ENCODE measurements at places on chromosomes 12 and 14.

DNA sequence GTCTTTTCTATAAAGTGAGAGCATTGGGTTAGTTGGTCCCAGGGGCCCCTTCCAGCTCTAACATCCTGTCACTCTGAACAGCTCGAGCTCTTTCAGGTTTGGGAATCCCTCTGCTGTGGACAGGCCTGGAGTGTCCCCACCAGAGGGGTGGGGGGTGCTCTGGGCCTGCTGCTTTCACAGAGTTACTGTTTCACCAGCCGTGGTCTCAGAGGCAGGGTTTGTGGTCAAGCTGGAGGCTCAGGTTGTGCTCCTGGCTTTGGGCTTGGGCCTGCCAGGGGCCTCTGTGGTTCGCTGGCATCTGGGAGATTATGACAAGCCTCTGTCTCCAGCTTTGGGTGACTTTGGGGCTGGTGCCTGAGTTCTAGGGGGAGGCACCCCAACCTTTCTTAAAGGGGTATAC is 59.6 kb downstream of the FBXL14 start:
- no peak for DNase-seq

- no peak for DNase-seq
Measured at GRCh38 chr12:67592228-67593011, 56.1 kb upstream of the DYRK2 start.

- no peak for DNase-seq
Measured at GRCh38 chr12:123134271-123134671, 16.6 kb downstream of the PITPNM2 start.

GRCh38 chr14:61636291-61636690 is 59.0 kb upstream of the HIF1A start:
- no peak for DNase-seq

GRCh38 chr12:55515696-55516095 is 23.5 kb downstream of the OR6C68 start:
- no peak for DNase-seq

- no peak for DNase-seq
Measured at GRCh38 chr12:109291521-109292341, 17.4 kb downstream of the FOXN4 start.

DNA sequence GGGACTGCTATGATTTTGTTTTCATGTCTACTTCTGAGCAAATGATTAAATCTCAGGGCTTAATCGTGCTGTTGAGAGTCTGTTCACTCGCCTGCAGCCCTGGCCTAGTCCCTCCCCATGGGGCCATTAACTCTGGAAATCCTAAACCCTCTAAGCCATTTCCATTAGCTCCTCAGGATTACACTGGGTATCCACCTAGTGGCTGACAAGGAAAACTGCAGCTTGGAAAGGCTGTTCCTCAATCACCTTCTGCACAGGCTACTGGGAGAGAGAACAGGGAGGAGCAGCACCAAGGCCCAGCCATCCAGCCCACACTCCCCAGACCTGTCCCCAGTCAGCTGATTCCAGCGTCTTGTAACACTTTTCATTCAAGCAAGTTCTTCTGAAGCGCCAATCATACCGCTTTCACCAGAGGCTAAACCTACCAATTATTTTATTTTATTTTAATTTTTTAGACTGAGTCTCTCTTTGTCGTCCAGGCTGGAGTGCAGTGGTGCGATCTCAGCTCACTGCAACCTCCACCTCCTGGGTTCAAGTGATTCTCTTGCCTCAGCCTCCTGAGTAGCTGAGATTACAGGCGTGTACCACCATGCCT is 48.7 kb downstream of the NEUROD4 start:
- DNase-seq: no peak

DNA sequence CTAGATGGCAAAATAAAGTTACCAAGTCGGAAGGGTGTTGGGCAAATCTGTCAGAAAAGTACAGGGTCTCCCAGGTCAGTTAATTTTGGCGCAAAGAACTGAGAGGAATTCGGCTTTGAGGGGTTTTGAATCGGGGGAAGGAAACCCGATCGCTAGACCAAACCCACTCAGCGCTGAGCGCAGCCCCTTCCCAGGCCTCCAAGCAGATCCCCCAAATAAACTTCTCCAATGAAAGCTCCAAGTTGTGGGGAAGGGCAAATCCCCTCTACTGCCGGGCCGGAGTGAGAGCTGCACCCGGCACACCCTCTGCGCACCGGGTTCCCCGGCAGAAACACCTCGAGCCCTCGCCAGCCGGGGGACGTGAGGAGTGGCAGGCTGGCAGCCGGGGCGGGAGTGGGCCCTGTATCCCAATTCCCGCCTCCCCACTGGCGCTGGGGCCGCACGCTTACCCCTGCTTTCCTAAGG is 441 bp downstream of the E2F7 start:
- no peak for DNase-seq

DNA sequence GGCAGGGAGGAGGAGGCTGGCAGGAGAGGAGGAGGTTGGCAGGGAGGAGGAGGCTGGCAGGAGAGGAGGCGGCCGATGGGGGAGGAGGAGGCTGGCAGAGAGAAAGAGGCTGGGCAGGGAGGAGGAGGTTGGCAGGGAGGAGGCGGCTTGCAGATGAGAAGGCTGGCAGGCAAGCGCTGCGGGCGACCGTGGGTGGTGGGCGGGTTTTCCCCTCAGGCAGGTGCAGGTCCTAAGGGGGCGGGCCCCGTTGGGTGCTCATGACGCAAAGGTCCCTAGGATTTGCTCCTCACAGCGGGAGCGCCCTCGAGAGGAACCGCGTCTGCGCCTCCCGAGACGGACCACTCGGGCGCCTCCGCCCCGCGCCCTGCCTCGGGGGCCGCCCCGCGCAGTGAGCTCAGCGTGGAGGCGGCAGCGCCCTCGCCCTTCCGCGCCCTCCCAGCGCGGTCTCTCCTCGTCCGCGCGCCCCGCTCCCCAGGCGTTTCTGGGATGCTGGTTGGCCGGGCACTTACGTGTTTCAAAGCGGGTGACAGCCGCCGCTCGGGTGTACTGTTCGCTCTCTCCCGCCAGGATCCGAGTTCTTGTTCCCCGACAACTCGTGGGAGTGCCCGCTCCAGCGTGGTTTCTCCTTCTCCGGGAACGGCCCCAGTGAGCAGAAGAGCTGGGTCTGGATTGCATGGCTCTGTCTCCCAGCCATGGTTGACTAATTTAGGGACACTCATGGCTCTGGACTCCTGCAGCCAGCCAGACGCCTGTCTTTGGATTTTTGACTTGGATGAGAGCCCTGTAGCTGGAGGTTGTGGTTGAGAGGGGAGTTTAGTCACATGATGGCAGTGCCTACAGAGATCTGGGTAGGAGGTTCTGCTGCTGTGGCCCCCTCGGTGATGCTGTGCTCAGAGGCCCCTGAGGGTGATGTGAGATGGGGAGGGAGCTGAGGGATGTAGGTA is 64.1 kb upstream of the PPP4R3A start:
- DNase-seq: no peak

DNA sequence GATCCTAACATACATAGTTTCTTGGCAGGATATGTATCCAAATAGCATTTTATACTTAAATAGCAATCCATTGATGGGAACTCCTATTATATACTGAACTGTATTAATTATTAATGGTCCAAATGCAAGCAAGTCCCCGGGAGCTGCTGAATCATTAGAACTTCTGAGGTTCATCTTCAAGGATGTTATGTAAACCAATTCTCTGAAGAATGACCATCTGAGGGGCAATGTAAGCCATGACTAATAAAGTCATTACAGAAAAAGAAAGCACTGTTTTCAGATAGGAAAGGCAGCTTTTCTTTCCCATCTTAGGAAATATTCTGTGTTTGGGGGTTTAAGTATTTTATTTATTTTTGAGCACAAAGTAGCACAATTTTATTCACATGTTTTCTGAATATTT is 166.1 kb upstream of the SLC16A7 start:
- DNase-seq: peak; percentile 16

DNA sequence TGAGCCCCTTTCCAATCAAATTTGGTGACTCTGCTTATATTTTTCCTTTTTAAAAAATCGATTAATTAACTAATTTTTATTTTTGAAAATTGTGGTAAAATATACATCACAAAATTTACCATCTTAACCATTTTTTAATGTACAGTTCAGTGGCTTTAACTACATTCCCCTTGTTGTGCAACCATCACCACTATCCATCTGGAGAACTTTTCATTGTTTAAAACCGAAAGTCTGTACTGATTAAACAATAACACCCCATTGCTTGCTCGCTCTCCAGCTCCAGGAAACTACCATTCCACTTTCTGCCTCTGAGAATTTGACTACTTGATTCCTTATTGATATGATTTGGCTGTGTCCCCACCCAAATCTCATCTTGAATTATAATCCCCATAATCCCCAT is 283.4 kb downstream of the C12orf75 start:
- DNase-seq: no peak

DNA sequence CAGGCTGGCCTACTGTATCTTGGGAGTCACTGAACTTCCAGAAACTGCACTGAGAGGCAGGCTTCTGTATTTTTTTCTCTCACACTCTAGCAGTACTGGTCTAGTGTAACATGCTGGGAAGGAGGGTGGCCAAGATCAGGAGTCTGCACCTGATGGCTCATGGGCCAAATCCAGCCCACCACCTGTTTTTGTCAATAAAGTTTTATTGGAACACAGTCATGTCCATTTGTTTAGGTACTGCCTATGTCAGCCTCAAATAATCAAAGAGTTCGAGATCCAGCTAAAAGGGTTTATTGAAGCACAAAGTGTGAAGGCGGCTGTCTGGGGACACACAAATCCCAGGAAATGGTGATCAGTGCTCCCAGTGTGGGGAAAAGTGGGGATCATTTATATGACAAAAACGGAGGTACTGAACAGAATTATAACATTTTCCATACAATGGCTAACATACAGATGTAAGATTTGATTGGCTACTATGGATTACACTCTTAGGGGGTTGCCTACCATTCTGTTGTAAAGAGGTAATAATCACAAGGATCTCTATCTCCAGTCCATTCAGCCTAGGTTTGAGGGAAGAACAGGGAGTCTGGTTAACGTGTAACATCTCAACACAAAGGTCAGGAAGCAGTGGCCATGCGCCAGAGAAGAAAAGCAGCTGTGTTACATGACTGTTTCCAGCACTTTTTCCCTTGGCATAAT is 12.9 kb downstream of the USP30 start:
- no peak for DNase-seq

DNA sequence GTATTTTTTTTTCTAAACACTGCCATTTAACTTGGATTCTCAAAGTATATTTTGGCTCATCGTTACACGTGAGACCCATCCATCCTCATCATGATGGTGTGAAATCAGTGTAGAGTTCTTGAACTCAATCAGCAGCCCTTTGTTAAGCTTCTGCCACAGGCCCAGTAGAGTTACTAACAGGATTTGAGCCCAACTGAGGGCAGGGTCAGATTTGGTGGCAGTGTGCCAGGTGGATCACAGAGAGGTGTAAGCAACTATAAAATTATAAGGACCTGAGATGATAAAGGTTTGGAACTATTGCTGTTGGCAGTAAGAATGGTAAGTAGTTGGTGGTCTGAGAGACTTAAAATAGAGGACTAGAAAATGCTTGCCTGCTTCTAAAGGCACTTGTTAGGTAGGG is 72.8 kb downstream of the RASSF8 start:
- DNase-seq: no peak

- DNase-seq: no peak
Measured at GRCh38 chr12:17344649-17345048, 738.7 kb upstream of the LMO3 start.

DNA sequence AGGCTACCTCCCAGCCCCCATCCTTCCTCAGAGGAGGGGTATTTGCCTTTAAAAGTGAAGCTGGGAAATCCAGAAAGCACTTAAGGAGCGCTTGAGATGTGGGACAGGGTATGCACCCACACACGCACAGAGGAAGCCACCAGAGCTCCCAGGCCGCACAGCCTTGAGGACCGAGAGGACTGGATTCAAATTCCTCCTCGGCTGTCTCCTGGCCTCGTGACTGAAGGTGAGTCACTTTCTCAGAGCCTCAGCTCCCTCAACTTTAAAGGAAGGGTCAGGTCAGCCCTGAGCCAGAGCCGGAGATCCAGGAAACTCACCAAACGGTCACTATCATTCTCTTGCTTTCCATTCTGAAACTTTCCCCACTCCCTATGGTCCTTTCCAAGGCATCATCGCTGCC is 37.6 kb downstream of the BCL11B start:
- DNase-seq: no peak

- DNase-seq: no peak
Measured at GRCh38 chr14:104731320-104732294, 7.6 kb downstream of the ADSS1 start.

DNA sequence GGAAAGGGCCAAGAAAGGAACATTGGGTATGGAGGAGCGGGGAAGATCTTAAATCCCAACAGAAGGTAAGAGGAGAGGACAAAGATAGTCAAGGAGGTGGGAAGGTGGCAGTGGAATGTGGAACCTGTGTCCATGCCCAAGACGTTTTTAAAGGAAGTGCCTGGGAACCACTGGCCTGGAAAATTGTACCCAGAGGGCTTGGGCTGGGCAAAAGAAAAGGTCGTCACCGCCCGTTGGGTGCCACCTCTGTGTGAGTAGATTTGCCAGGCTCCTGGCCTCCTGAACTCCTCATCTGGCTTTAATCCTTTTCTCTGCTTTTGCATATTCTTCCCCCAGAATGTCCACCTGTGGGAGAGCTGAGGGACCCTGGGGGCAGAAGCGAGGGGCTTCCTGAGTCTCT is 32.6 kb downstream of the JDP2 start:
- no peak for DNase-seq

- no peak for DNase-seq
Measured at GRCh38 chr12:6552140-6552551, 3.7 kb downstream of the IFFO1 start.

DNA sequence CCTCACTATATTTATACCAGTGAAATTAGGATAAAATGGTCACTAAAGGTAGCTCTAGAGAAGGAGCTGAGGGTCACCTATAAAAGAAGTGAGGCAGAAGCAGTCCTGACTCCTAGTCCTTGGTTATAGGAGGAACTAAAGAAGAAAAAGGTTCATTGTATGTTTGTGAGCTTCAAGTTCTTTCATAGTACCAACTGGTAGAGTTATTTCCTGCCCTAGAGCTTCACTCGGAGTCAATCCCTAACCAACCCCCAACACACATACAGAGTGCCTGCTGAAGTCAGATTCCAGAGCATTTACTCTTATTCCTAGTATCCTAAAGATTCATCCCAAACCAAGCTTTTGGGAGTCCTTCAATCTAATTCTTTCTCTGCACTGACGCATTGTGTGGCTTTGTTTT is 29.3 kb upstream of the FRMD6 start:
- DNase-seq: no peak

GRCh38 chr12:104740668-104741067 is 217.4 kb downstream of the SLC41A2 start:
- no peak for DNase-seq
